ENCODE measurements at places on chromosomes 12 and 14.

GRCh38 chr12:85616201-85616600 is 220.0 kb downstream of the RASSF9 start:
- no peak for DNase-seq

GRCh38 chr14:39229222-39229543 is 4.5 kb upstream of the MIA2 start:
- DNase-seq: peak; percentile 72

- no peak for DNase-seq
Measured at GRCh38 chr14:75049731-75050201, 1.5 kb downstream of the MLH3 start.

- DNase-seq: no peak
Measured at GRCh38 chr12:132389026-132389425, 59.6 kb upstream of the GALNT9 start.
